Urinary bladder (tissue), 4 donors: ENCODE measurements at places on chromosomes 7 and 10.

- DNase-seq = no peak
These were observed 22.3 kb downstream of the CALML5 start for GRCh38 chr10:5476918-5477525.

GRCh38 chr10:83533290-83533689 is 606.0 kb upstream of the GHITM start:
- DNase-seq = no peak

DNA sequence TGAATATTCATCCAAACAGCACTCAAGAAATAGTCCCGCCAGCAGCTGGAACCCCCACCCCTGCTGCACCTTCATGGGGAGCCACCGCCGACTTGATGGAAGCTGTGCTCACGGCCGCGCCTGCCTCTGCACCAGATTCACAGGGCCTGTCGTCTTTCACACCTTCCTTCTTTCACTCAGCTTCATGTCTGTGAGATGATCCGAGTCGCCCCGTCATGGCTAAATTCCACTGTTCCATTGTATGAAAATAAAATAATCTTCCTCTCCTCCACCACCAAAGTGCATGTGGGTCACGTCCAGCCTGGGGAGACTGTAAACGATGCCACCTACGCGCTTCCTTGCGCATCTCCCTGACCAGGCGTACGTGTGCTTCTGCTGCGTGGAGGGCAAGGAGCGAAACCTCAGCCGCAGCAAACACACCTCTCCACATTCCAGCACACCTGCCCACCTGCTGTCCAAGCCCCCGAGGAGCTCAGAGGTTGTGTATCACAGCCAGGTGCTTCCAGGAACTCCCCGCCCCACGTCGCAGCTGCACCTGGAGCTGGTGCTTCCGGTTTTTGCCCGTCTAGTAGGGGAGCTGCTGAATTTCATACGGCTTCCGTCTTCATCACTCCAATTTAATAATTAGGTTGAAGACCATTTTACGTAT is 137.0 kb downstream of the PTPRN2 start:
- no peak for DNase-seq

GRCh38 chr7:39670052-39670451 is 46.7 kb downstream of the RALA start:
- no peak for DNase-seq

GRCh38 chr7:14233076-14233867 is 243.8 kb upstream of the ETV1 start:
- DNase-seq = no peak

DNA sequence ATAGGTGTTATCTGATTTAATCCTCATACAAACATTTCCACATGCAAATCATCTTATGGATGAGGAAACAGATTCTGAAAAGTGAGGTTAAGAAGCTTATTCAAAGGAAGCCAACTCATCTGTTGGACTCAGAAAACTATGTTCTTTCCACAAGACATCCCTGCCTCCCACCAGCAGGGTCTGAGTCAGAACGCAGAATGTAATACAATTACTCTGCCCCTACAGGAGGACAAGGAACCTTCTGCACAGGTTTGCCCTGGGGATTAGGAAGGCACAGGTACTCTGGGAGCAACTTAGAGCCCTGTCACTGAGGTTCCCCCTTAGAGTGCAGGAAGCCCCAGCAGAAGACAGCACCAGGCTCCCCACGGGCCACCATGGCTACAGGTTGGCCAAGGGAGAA is 255.7 kb downstream of the TNS3 start:
- DNase-seq = no peak

- no peak for DNase-seq
These were observed 15.1 kb upstream of the MRC1 start for GRCh38 chr10:17793823-17794644.

- no peak for DNase-seq
These were observed 4.9 kb upstream of the SLF2 start for GRCh38 chr10:100907773-100908363.

DNA sequence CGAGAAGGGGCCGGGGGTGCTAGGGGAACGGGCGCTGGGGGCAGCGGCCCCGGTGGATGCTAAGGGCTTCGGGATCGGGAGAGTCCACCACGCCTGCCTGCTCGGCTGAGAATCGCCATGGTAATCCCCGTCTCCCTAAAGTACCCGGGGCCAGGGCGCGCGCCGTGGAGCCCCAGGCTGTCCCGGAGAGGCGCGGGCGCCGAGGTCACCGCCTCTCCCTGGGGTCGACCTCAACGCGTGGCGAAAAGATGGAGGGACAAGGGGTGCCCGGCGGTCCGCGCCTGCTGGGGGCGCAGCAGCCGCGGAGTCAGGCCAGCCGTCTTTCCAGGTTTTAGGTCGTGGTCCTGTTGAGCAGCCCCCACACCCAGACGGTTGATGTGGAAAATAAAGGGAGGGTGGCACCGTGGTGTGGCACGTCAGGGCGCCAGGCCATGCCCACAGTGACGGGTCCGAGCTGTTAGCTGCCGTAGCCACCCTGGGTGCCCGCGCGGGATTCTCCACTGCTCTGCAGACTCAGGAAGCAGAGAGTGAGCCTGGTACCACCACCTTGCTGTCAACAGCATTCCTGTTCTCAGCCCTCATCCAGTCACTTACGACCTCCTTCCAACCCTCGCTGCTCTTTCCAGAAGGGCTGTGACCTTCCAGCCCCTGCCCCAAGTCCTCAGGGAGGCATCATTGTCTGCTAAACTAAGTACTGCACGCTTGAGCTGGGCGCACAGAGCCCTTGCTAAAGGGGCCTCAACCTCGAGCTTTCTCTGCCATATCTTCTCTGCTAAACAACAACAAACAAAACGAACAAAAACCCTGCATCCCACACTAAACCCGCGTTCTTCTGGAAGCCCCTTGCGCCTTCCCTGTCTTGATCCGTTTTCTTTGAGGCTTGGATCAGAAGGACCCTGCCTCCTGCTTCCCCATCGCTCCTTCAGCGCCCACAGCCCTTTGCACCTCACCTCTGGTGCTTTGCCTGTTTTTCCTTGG is 666 bp downstream of the SMKR1 start:
- DNase-seq = no peak
